ENCODE measurements at places on chromosomes 2 and 18.

GRCh38 chr2:8488001-8488738, 193.7 kb upstream of the ID2 start:
- DNase-seq, result peak; percentile 58

DNA sequence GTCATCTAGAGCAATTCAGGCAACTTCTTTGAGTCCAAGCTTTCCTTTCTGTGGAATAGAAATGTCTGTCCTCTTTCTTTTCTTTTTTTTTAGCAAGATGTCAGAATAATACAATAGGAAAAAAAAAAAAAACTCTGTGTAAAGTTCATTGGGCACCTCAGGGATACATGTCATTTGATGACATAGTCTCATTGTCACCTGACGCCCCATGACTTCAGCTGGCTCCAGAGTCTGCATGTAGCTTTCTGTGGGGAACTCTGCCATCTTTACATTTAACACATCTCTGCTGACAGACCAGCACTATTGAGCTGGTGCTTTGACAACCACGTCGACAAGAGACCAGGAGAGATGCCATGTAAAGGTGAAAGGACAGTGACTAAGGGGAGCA, 172.5 kb upstream of the KLF7 start:
- no peak for DNase-seq

GRCh38 chr2:33719067-33719466, 120.0 kb upstream of the FAM98A start:
- DNase-seq, result no peak

DNA sequence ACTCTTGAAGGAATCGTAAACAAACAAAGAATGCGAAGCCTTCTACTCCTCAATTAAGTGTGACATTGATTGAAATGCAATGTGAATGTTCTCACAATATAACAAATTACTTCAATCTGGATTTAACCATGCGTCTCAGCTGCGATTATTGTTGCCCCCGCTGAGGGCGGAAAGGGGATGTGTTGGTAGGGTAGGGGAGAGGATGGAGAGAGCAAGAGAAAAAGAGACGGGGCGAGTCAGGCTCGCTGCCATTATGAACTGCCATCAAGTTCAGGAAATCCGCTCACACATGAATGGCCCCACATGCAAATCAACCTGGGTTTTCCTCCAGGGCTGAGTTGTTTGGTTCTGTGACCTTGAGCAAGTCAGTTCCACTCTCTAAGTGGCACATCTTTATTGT, 129.8 kb downstream of the PXDN start:
- no peak for DNase-seq

GRCh38 chr2:236661762-236662110, 92.1 kb downstream of the ACKR3 start:
- DNase-seq, result no peak

- no peak for DNase-seq
These were observed 46.8 kb downstream of the PIK3C3 start for GRCh38 chr18:42001801-42002200.

GRCh38 chr2:8312861-8313830, 368.7 kb upstream of the ID2 start:
- no peak for DNase-seq

- DNase-seq, result no peak
These were observed 214.9 kb upstream of the TNP1 start for GRCh38 chr2:217074576-217075255.

DNA sequence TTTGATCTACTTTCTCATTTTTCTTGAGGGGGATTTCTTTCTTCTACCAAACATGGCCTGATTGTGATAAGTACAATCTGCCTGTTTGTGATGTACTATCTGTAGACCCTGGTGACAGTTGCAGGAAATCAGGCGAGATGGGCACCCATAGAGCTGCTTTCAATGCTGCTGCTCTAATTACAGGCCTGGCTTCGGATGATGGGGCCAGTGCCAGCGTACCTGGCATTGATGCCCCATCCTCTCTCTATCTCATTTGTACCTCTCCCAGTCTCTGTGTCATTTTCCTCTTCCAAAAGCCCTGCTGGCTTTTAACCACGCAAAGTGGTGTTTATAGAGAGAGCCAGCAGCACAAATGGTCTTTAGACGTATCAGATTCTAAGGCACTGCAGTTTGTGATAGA, 69.9 kb downstream of the KCTD18 start:
- DNase-seq, result no peak

GRCh38 chr2:192499476-192499875, 304.7 kb upstream of the TMEFF2 start:
- no peak for DNase-seq

DNA sequence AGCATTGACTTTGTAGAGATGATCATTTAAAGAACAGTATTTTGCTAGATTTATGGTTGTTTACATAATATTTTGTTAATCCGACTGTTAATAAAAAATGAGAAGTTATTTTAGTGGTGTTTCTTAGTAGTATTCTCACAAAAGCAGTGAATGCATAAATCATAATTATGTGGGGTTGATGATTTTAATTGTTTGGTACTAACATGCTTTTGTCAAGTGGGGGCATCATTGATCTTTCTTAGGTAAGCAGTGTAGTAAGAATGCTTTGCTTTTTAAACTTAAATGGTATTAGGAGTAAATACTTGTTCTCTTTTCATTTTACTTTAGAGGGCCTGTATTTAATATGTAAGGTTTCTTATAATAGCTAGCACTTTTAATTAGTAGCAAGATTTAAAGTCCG, 109.2 kb upstream of the OTX1 start:
- no peak for DNase-seq

DNA sequence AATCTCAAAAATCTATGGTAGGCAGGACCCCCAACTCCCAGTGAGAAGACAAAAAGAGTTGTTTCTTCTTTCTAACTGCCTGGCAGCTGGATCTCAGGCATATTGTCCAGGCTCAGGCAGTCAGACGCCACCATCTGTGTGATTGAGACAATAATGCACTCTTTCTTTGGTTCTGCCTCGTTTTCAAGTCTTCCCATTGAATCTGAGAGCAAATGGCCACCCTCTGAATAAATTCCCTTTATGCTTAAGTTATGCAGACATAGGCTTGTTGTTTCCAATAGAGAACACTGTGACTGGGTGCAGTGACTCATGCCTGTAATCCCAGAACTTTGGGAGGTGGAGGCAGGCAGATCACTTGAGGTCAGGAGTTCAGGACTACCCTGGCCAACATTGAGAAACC, 15.3 kb upstream of the CD207 start:
- DNase-seq, result no peak

GRCh38 chr2:159855557-159856061, 57.6 kb upstream of the CD302 start:
- DNase-seq, result no peak

- DNase-seq, result no peak
These were observed 547.5 kb upstream of the TNP1 start for GRCh38 chr2:217407362-217407761.

GRCh38 chr2:3307236-3307635, 70.4 kb downstream of the EIPR1 start:
- DNase-seq, result no peak

GRCh38 chr2:172998547-172999272, 76.9 kb upstream of the MAP3K20 start:
- no peak for DNase-seq

DNA sequence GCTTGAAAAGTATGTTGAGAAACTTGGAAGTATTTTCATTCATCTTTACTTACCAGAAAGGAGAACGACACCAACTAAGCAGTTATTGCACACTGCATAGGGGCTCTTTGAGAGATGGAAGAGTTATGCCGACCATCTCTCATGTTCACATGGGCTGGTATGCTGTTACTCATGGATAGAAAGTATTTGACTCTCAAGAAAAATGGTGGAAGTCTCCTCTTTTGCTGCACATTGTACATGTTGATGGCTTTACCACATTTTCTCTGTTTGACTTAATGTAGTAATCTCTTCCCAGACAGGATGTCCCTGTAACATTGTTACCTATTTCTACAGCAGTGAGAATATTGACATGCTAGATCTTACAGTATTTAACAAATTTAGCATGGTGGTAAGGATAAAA, 23.2 kb downstream of the CAB39 start:
- DNase-seq, result no peak

DNA sequence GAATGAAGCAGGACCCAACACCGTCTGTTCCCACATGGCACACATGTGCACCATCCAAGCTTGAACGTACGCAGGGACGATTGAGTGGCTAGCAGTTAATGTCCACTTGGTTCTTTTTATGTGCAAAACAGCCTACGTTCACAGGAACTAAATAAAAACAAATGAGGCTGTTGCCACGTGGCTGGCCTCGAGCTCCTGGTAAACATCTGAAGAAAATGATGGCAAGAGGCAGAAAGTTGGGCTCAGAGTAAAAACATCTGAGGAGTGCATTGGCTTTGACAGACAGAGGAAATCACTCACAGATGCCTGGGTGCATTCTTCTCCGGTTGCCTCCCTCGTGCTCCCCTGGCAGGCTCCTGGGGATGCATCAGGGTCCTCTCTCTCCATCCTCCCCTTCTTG, 177.9 kb downstream of the NRP2 start:
- DNase-seq, result no peak

DNA sequence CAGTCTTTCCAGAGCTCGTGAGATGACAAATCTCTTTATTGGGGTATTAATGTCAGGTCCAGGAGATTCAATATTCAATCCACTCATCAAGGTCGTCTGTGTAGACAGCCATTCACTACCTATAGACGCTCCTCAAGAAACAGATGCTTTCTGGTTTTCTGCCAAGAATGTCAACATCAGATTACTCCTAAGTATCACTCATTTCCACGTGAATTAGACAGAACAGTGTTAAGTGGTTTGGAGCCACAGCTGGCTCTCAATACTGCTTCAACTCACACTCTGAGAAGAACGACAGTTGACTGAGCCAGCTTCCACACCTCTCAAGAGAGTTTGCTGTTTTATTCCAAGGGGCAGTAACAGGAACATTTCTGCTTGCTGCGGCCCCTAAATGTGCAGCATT, 113.5 kb upstream of the NEDD4L start:
- no peak for DNase-seq

- DNase-seq, result no peak
These were observed 36.3 kb downstream of the PTPRM start for GRCh38 chr18:7603259-7604000.

DNA sequence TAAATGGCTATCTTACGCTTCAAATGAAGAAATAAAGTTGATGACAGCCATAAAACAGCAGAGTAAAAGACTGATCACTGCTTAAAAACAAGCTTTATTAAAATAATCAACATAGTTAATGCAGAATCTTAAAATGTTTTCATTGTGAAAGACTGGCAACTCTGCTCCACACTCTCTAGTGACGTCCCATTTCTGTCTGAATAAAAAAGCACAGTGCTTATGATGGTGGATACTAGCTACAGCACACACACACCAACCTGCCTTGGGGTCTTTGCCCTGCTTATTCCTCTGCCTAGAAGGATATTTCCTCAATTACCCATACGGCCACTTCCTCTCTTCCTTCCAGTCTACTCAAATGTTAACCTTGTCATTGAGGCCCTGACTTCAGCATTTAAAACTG, 19.1 kb downstream of the C1D start:
- no peak for DNase-seq

DNA sequence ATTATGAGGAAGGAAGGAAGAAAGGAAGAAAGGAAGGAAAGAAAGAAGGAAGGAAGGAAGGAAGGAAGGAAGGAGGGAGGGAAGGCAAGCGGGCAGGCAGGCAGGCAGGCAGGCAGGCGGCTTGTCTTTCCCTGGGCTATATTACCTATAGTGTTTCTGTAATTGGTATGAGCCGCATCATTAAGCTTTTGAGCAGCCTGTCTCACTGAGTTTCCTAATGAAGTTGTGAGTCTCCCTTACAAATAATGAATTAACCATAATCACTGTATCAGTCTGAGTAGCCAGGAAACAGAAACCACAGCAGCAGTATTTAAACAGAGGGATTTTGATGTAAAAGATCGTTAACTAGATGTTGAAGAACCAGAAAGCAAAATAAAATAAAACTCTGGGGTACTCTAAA, 11.8 kb upstream of the SULT1C3 start:
- DNase-seq, result no peak

DNA sequence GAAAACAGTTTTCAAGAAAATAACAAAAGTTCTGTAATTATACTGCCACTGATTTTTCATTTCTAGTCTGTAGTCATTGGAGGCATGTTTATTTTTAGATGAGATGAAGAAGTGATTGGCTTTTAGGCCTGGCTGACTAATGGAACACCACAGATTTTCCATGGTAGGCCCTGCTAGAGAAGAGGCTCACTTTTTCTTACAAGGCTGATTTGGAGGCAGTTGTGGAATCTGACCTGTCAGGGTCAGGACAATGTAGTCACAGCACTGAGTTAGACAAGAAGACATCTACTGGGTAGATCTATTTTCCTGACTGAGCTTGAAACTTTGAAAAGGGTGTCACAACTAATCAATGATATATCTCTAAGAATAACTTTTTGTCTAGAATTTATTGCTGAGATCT, 43.9 kb downstream of the KDM3A start:
- DNase-seq, result no peak

DNA sequence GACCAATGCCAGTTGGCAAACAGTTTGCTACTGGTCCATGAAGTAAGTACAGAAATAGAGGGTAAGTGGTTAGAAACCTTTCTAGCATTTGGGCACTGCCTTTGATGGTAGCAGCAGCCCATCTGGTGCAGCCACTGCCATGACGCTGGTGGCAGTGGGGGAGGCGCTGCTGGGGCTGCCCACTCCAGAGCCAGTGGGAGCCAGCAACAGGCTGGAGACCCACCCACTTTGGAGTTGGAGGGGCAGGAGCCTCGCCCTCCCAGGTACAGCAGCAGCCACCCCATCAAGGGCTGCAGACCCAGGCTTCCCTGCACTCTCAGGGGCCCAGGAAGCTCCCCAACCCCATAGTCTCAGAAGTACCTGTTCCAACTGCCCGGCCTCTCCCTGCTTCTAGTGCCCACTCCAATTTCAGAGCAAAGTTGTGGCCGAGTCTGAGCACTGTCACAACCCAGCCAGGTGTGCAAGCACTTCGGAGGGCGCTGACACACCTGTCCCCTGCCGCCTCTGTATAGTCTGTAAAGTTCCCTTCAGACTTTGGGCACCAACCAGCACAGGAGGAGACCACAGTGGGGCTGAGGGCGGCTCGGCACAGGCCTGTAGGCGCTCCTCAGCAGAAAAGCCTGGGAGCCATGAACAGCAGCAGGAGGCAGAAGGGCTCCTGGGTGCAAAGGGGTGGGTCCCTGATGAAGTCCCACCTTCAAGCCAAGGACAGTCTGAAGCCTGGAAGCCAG, 125.6 kb upstream of the CCDC150 start:
- no peak for DNase-seq

All from stimulated activated CD8-positive, alpha-beta memory T cell treated with anti-CD3 and anti-CD28 coated beads, Interleukin-7, amount 100 ng/mL, for 48 hours (primary cell).